NCI-H1930 (cell line): ENCODE measurements at places on chromosomes 3 and 15.

- DNase-seq, result no peak
Observed at GRCh38 chr3:53534676-53535400, 40.4 kb downstream of the CACNA1D start.

DNA sequence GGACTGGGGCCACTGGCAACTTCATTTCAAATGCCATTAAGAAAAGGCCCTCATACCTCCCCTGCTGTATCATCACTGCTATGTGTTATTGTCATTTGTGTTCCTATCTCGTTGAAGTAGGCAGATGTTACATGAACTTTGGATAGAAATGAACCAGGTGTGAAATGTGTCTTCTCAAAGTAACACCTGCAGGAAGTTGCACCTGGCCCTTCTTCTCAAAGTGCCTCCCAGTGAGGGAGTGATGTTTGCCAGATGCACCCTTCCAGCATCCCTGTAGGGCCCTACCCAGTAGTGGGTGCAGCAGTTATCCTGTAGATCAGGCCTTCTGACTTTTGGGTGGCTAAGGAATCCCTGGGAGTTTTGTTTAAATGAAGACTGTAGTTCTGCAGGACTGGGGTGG is 197.7 kb upstream of the CTNNB1 start:
- DNase-seq, result no peak

DNA sequence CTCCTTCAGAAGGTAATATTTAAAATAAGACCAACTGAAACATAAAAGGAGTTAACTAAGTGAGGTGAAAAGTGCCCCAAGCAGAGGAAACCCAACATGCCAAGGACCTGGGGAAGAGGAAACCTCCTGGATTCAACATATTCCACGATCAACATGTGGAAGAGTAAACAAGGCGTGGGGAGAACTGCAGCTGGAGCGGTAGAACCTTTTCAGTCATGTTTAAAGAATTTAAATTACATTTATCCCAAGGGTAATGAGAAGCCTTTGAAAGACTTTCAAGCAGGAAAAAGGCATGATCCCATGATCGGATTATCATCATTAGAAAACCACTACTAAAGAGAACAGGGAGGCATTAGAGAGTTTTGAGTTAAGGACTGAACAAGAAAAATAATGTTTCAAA is 330.7 kb downstream of the FHIT start:
- DNase-seq, result no peak

- DNase-seq, result no peak
Observed at GRCh38 chr3:140941090-140941433, 574 bp upstream of the SLC25A36 start.
